ENCODE measurements at places on chromosomes 12 and 14. TPM values are rescaled to one million over a fixed set of nuclear protein-coding genes. Genes with fewer than 3 reads are reported as not detected.

DNA sequence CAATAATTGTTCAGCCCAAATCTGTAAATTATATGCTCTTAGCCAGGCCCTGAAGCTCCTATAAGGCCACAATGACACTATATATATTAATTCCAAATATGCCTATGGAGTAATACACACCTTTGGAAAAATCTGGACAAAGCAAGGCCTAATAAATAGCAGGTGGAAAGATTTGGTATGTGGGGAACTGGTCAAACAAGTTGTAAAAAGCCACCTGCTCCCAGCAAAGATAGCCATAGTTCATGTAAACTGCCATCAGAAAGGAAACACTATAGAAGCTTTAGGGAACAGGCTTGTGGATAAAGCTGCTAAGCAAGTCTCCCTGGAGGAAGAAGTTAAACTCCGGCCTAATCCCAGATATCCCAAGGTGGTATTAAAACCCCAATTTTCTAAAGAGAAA lies 29.7 kb downstream of the PRMT8 start:
- DNase-seq = no peak

DNA sequence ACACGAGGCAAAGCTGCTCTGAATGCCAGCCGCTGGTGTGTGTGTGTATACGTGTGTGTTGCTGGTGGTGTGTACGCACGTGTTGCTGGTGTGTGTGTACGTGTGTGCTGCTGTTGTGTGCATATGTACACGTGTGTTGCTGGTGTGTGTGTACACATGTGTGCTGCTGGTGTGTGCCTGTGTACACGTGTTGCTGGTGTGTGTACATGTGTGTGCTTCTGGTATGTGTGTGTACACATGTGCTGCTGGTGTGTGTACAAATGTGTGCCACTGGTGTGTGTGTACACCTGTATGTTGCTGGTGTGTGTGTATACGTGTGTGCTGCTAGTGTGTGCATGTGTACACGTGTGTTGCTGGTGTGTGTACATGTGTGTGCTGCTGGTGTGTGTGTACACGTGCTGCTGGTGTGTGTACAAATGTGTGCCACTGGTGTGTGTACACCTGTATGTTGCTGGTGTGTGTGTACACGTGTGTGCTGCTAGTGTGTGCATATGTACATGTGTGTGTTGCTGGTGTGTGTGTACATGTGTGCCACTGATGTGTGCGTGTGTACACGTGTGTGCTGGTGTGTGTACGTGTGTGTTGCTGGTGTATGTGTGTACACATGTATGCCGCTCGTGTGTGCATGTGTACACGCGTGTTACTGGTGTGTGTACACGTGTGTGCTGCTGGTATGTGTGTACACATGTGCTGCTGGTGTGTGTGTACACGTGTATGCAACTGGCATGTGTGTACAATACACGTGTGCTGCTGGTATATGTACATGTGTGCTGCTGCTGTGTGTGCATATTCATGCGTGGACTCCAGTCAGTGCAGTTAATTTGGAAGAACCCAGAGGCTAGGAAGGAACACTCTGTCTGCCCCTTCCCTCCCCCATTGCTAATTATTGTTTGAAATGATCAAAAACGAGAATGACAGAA lies 47.2 kb downstream of the CACNA2D4 start:
- no peak for DNase-seq

MFAP5 gene
- total RNA-seq = not detected

DNA sequence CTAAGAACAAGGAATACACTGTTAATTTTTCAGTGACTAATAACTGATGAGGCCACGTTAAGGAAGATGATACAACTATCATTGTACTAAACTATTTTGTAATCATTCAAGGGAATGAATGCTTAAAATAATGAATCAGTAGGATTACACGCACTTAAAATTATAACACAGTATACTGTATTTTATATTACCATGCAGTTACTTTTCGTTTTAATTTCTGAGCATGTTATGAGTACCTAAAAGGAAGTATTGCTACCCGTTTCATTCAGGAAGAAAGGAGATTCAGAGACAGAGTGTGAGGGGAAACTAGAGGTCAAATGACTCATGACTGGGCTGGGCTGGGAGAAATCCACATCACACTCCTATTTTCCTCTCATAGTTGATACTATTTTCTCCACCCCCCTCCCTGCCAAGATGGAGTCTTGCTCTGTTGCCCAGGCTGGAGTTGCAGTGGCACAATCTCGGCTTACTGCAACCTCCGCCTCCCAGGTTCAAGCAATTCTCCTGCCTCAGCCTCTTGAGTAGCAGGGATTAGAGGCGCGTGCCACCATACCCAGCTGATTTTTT lies 202.0 kb downstream of the PPM1H start:
- peak; percentile 40 for DNase-seq

TEP1 gene
- total RNA-seq = 11.0 TPM

- no peak for DNase-seq
Observed at GRCh38 chr14:69850736-69851112, 28.5 kb upstream of the SMOC1 start.

DNA sequence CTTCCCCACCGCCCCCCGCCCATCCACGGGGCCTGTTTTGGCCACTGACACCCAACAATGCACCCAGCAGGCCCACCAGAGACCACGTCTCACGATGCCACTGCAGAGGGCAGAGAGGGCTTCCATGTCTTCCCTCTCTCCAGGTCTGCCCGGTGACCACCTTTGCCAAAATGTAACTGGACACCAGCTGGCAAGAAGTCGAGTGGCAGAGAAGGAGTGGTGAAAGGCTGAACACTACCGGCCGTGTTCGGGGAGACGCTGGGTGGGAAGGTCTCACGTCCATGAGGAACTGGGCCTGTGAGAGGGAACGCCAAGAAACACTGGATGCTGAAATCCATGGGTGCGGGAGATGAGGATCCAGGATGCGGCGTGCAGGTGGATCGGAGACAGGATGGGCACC lies 308.2 kb downstream of the ADGRD1 start:
- no peak for DNase-seq

DNA sequence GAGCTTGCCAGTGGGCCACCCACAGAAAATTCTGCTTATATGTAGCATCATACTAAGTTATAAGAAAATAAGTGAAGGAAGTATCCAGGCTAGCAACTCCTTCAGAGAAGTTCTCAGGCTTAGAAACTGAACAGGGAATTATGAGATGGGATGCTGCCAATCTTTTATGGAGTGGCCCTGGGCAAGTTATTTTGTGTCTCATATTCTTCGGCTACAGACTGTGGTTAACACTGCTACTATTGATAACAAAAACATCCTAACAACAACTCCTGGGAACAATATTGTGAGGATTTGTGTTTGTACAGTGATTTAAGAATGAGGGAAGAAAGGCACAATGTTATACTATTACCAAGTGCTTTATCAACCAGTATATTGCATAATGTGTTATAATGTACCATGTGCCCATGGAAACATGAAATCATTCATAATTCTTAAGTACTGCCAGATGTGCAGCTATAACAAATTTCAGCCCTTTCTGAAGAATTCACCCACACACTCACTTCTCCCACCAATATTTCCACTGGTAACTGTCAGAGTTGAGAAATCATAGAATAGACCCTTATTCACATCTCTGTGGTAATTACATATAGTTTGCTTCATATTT lies 113.3 kb upstream of the SOX5 start:
- DNase-seq = peak; percentile 60

CCDC85C gene
- total RNA-seq = 10.8 TPM

KRT3 gene
- not detected for total RNA-seq

- DNase-seq = no peak
Observed at GRCh38 chr12:116517431-116518045, 41.6 kb upstream of the MAP1LC3B2 start.

GRCh38 chr14:20857630-20858261 lies 33.4 kb upstream of the RNASE3 start:
- DNase-seq = peak; percentile 71

- no peak for DNase-seq
Observed at GRCh38 chr14:23105348-23105824, 597 bp upstream of the CIROP start.

DNA sequence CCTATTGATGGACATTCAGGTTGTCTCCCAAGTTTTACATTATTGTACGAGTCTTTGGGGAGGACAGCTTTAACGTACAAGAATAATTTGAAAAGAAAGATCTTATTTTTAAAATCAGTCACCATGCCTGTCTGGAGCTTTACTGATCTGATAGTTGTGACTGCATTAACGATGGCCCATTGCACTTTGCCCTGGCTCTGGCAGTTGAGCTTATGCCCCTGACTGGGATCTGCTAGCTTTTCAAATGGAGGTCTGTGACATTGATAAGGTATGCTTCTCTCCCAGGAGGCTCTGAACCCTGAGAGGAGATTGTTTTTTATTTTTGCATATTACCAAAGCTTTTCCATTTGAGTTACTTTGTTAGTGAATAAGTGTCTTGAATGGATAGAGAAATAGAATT lies 17.9 kb upstream of the RAB3IP start:
- no peak for DNase-seq

GRCh38 chr12:54304187-54304810 lies 3.5 kb upstream of the NFE2 start:
- no peak for DNase-seq

DNA sequence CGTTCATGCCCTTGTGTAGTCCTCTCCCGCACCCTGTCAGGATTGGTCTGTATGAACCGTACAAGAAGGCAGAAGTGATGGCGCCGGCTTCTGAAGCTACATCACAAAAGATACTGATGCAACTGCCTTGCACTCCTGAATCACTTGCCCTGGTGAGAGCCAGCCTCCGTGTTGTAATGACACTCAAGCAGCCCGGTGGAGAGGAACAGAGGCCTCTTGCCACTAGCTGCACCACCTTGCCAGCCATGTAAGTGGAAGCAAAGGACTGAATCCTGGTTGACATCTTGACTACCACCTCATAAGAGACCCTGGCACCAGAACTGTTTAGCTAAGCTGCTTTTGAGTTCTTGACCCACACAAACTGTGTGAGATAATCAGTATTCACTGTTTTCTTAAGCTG lies 266.0 kb downstream of the ERC1 start:
- DNase-seq = no peak

IFNG-AS1 gene
- total RNA-seq = not detected

IL23A gene
- total RNA-seq = 0.34 TPM

GRCh38 chr12:19852100-19852855 lies 413.0 kb downstream of the AEBP2 start:
- no peak for DNase-seq

GRCh38 chr14:101819251-101819990 lies 57.9 kb downstream of the PPP2R5C start:
- no peak for DNase-seq

DNA sequence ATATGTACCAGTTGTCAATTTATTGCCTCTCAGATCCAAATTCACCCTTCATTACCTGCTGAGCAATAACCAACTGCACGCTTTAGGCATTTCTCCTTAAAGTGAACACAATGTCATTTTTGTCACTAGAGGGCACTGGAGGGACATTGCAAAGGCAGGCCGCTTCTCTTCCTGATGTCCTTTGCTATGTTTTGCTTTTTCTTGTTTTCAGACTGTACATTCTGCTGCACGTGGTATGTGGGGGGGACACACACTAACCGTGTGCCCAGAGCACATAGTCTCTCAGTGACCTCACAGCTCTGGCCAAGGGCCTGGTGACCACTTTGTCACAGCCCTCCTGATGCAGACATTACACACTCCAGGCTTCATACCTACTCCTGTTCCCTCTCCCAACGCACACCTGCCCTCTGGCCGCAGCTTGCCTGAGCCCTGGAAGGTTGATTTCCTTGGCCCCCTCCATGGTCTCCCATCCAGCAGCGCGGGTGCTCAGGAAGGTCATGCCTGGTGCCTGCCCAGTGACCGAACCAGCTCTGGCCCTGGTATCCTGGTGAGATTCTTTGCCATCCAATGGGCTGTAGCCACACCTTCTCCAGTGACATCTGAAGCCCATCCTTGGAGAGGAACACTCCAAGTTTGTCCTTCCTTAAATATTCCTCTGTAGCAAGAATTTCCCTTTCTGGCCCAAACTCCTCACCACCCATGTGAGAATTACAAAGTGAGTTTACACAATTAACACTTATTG lies 39.9 kb downstream of the MYO1H start:
- peak; percentile 55 for DNase-seq

DNA sequence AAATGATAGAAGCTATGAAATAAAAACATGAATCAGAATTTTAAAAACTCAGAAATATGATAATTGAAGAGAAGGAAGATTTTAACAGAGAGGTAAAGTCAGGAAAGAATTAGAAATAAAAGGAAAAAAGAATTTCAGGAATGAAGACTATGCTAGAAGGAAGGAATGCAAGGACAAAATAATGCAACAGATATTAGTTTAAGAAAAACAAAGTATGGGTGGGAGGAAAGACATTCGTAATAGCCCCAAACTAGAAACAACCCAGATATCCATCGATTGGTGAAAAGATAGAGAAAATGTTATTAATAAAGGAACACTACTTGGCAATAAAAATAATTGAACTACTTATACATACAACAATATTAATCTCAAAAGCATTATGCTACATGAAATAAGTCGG lies 129.6 kb downstream of the AKAP6 start:
- no peak for DNase-seq

DNA sequence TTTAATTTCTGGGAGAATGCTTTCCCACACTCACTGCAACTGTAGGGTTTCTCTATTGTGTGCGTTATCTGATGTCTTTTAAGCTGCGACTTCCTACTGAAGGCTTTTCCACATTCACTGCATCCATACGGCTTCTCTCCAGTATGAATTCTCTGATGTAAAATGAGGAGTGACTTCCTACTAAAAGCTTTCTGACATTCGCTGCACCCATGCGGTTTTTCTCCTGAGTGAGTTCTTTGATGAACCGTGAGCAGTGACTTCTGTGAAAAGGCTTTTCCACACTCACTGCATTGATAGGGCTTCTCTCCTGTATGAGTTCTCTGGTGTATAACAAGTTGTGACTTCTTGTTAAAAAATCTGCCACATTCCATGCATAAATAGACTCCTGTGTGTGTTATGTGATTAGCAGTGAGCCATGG lies 29.7 kb downstream of the ZNF605 start:
- DNase-seq = no peak

- DNase-seq = no peak
Observed at GRCh38 chr14:100634026-100634425, 46.8 kb upstream of the BEGAIN start.

- no peak for DNase-seq
Observed at GRCh38 chr12:8996682-8997405, 7.5 kb downstream of the KLRG1 start.

GRCh38 chr12:108846290-108846701 lies 11.1 kb downstream of the SSH1 start:
- no peak for DNase-seq

DNA sequence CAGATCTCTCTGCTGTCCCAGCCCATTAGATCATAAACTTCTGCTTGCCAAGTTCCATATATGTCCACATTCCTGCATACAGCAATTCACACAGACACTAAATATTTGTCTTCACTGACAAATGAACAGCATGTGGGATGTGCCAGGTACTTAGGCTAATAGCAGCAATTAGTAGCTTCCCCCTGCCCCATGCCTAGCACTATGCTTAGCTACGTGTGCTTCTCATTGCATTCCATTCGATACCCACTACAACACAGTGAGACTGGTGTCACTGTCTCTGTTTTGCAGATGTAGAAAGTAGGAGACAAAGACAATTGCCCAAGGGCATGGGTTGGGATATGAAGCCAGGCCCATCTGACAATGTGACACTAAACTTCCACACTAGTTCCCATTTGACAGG lies 308.4 kb downstream of the BCL11B start:
- no peak for DNase-seq

ZC2HC1C gene
- total RNA-seq = 3.9 TPM

GRCh38 chr12:62861586-62861985 lies 73.4 kb downstream of the PPM1H start:
- DNase-seq = no peak

GRCh38 chr12:114627393-114627792 lies 56.6 kb downstream of the TBX3 start:
- DNase-seq = no peak
